ENCODE measurements at places on chromosomes 7 and 10.

DNA sequence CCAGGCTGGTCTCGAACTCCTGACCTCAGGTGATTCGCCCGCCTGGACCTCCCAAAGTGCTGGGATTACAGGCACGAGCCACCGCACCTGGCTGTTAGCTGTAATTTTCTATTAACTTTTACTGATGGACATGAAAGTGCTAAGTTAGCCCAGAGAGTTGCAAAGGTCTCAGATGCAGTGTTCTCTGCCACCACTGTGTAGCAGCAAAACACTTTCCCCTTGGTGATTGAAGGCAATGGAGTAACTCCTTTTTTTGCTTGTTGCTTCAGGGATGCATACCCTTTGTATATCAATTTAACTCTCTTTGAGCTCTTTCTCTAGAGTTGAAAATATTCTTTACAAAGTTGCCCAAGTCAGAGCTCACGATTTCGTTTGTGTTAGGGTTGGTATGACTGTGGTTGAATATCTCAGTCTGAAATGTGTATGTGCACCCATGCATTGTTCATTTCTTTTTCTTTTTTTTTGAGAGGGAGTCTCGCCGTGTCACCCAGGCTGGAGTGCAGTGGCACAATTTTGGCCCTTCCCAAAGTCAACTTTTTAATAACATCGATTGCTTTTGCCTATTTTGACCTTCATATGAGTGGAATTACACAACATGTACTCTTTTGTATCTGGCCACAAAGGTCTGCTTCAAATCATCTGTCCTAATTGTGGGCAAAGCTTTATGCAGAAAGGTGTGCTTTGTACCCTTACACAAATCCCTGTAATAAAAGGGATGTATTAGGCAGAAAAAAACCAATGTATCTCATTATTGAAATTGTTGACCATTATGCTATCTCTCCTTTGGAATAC lies 52.6 kb downstream of the GTF2I start:
- DNase-seq = no peak

GRCh38 chr7:6650521-6651011 lies 13.4 kb downstream of the ZNF316 start:
- no peak for DNase-seq

DNA sequence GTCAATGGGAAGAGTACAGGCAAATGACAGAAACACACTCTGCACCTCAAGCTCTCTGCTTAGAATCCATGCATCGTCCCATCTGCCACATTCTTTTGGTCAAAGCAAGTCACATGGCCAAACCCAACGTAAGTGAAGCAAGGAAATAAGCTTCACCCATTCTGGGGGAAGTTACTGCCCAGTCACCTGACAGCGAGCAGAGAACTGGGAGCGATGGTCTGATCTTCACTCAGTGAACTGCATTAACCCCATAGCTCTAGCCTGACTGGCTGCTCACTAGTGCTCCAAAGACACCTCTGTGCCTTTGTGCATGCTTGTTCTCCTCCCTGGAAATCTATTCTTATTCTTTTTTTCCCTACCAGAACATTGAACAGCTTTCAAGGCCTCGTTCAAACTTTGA lies 89.9 kb downstream of the APBB1IP start:
- no peak for DNase-seq

GRCh38 chr7:155643804-155644177 lies 670 bp upstream of the RBM33 start:
- DNase-seq = no peak

DNA sequence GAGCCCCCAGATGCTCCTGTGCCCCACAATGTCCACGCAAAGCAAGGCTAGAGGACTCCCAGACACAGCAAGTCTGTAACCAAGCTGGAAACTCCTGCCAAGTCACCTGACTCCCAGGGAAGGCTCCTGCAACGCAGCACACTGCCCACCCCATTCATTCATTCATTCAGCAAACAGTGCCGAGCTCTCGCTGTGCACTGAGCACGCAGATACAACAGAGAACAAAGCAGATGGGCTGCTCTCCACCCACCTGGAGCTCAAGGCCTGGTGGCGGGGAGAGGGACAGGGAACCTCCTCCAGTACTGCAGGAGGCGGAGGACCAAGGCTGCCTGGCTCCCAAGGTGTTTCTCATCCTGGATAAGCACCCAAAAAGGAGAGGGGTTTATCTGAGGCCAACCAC lies 8.6 kb downstream of the KCNH2 start:
- no peak for DNase-seq

DNA sequence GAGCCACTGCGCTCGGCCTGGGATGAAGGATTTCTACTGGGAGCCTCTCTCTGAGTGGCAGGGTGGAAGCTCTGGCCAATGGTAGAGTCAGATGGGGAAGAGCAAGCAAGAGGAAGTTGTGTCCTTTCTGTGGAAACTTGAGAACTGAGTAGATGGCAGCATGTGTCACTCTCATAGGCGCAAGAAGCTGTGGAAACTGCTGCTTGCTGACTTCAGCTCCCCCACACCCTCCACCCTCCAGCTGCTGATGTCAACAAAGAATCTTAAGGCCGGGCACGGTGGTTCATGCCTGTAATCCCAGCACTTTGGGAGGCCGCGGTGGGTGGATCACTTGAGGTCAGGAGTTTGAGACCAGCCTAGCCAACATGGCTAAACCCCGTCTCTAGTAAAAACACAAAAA lies 39.8 kb upstream of the SRGN start:
- peak; percentile 59 for DNase-seq

DNA sequence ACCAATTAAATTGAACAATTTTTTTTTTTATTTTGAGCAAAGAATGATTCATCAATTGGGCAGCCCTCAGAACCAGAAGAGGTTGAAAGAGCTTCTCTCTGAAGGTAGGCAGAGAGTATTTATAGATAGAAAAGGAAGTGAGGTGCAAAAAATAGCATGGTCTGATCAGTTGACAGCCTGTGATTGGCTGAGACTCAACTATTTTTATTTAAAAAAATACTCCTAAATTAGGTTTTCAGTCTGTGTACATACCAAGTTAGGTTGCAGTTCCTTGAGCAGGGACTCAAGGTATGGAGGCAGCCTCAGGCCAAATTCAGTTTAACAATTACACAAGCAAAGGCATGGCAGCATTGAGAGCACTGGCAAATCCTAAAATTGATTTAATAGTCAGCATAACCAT lies 1074.7 kb downstream of the SORCS1 start:
- DNase-seq = no peak

- no peak for DNase-seq
These were observed 45.2 kb upstream of the SAMD8 start for GRCh38 chr10:75066271-75066670.

- peak; percentile 88 for DNase-seq
These were observed 164.2 kb upstream of the ITGB1 start for GRCh38 chr10:33122014-33122809.
